Naive thymus-derived CD8-positive, alpha-beta T cell (primary cell): ENCODE measurements at places on chromosomes 2 and 18.

DNA sequence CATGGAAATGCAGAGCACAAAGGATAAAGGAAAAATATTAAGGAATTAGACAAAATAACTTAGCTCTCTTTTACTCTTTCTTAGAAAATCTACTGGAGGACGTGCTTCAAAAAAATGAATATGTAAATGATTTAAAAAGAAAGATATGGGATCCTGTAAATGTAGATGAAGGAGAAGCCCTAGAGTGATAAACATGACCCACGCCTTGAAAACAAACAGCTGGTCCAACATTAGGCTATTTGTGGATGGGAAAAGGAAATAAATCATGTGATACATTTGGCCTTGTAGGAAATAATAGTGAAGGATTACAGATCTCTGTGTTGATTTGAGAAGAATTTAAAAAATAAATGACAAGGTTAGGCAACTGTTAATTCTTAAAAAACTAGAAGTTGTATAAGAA is 492.1 kb upstream of the SLC39A10 start:
- DNase-seq = no peak

GRCh38 chr18:22489704-22490103 is 72.0 kb upstream of the CTAGE1 start:
- no peak for DNase-seq

GRCh38 chr18:74172697-74173433 is 24.5 kb downstream of the TIMM21 start:
- DNase-seq = no peak

DNA sequence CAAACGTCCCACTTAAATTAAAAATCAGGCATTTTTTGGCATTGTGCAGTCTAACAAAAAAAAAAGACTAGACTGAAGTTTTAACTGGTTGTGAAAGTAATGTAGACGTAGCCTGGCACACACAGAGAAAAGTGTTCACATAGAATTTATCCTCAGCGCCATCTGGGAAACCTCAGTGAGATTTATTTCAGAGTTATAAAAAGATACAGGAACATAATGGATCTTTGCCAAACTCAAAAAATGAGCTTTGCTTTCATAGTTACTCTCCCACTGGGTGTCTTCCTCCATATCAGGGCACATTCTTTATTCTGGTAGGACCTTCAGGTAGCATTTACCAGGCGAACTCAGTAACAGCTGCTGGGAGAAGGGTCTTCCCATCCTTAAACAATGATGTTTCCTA is 532.4 kb upstream of the SALL3 start:
- no peak for DNase-seq

GRCh38 chr18:40326985-40327384 is 1628.0 kb upstream of the PIK3C3 start:
- DNase-seq = no peak

- DNase-seq = no peak
Observed at GRCh38 chr18:41577529-41577928, 377.5 kb upstream of the PIK3C3 start.

- no peak for DNase-seq
Observed at GRCh38 chr18:79242246-79242645, 153.5 kb upstream of the NFATC1 start.

- no peak for DNase-seq
Observed at GRCh38 chr18:24270937-24271380, 126.7 kb downstream of the OSBPL1A start.

DNA sequence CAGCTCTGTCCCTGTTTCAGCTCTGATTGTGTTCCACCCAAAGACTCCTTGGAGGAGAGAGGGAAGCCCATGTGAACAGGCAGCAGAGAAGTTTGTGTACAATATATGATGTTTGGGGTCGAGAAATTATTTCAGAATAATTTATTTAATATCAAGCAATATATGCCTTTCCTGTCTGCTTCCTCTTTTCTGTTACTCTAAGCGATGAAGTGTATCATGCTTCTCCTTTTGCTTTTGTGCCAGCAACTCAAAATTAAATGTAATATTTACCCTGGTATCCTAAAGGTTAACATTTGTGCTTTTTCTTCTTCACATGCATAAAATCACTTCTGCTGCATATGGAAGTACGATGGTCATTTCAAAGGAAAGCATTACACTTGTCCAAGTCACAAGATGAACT is 2.4 kb upstream of the NTSR2 start:
- DNase-seq = no peak

DNA sequence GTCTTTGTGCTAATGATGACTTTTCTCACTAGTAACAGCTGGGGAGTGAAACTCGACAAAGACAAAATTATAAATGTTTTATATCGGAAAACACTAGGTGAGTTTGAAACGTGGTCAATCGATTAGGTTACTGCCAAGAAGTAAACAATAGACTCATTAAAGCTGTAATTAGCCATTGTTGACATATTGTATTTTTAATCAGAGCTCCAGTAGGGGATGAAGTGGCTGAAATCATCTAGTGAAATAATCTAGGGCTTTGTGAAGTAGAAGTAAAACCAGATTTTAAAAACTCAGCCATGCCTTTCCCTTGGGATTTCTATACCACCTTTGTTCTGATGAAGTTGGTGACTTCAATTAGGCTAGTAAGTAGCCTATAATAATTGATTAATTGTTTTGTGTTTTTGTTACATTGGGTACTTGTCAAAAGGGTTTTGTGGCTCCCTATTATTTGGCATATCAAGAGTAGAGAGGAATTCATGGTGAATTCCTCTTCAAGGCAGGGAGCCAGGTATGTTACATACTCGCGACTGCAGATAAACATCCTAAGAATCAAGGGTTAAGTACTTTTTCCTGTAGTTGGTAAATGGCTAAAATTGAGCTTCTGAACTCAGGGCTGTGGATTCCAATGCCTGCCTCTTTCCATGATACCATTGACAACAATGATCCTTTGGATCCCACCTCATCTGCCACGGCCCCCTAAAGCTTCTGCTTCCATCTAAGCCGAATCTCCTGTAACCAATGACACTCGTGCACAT is 31.6 kb downstream of the RAB27B start:
- no peak for DNase-seq

- DNase-seq = peak; percentile 49
Observed at GRCh38 chr2:234164493-234165413, 114.3 kb downstream of the SPP2 start.

- DNase-seq = no peak
Observed at GRCh38 chr18:37403100-37403781, 162.4 kb downstream of the CELF4 start.

DNA sequence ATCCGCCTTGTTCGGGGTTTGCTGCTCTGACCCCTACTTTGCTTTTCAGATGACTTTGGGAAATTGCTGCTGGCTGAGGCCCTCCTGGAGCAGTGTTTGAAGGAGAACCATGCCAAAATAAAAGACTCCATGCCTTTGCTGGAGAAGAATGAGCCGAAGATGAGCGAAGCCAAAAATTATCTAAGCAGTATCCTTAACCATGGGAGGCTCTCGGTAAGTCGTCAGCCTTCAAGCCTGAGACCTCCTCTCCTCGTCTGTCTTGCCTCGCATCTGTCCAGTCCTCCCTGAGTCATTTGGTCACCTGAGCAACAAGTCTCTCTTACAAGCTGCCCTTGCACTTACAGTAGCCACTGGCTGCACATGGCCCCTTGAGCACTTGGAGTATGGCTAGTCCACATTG is 34.7 kb upstream of the MCFD2 start:
- no peak for DNase-seq

DNA sequence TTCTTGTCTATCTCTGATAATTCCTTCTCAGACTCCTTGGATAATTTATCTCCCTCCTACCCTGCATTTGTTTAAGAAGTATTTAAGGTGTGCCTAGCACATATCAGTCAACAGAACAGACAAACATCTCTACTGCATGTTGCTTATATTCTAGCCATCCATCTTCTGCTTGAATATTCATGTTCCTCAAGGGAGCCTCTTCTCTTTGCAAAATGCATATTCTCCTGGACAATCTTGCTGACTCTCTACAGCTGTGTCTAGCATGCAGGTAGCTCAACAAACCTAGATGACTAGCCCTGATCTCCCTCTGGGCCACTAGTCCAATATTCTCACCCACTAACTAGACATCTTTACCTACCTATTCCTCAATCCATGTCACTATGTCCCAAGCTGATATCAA is 70.0 kb downstream of the AP1S3 start:
- no peak for DNase-seq

DNA sequence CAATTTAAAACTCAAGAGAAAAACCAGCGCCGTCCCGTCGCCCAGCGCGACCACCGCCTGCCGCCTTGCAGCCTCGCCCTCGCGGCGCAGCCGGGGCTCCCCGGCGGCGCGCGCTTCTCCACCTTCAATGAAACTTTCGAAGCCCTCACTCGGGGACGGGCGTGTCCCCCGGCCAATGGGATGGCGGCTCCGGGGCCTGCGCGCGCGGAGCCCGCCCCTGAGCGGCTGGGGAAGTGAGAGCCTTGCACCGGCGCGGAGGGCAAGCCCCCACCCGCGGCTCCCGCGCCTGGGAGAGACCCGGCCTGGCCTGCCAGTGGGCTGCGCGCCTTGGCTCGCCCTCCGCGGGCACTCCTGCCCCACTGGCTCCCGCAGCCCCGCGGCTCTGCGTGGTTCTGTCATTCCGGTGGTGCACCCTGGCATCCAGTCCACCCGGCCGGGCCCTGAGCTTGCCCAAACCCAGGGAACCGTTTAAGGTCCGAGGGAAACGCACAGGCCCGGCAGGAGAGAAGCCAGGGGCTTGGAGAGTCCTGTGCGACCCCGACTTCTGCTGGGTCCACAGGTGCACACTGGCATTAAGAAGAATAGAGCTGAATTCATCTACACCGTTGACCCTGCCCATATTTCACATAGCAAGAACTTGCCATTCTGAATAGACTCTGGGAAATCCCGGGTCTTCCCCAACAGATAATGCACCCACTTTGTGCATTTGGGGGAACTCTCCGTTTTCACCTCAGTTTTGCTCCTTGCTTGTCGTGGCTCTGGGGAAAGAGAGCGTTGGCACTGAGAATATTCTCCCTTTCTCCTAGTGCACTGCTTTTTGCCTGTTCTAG is at the start of gene PIEZO2:
TSS of gene PIEZO2 (minus strand) at position 129 of the 830 bp plus-strand sequence. CDS start 981 bp downstream, outside the sequence.
- no peak for DNase-seq

GRCh38 chr2:238142382-238143205 is 4.1 kb downstream of the KLHL30 start:
- no peak for DNase-seq

DNA sequence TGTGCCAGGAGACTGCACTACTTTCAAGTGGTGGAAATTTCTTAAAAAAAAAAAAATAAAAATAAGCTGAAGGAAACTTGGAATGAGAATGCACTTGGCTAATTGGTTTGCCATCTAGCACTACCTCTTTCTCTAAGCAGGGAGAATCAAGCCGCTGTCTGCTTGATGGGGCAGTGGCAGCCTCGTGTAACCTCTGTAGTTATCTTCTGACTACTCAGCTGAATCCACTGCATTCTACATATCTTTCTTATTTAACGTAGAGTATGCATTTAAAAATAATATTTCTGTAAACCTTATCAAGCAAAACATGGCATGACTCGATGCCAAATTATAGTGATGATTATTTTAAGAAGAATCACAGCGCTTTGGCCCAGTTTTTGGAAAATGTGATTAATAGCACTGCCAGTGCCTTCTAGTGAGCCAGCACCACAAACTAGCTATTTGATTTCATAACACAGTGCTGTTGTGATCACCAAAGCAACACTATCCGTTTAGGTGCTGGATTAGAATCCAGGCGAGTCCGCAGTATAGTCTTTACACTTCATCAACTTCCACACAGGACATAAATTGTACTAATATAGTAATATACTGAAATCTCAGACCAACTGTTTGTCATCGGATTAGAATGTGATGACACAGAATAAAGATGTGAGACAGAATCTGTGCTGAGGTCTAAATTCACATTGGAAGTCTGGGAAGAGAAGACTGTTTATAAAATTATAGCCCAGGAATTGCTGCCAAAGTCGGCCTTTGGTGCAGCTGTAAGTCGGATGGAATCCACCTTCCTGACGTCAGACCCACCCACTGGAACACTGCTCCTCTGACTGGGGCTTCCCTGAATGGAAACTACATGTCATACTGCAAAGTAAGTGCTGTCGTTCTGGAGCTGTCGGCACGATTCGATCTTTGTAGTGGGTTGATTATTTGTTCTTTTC is 136.5 kb upstream of the ETAA1 start:
- DNase-seq = no peak

DNA sequence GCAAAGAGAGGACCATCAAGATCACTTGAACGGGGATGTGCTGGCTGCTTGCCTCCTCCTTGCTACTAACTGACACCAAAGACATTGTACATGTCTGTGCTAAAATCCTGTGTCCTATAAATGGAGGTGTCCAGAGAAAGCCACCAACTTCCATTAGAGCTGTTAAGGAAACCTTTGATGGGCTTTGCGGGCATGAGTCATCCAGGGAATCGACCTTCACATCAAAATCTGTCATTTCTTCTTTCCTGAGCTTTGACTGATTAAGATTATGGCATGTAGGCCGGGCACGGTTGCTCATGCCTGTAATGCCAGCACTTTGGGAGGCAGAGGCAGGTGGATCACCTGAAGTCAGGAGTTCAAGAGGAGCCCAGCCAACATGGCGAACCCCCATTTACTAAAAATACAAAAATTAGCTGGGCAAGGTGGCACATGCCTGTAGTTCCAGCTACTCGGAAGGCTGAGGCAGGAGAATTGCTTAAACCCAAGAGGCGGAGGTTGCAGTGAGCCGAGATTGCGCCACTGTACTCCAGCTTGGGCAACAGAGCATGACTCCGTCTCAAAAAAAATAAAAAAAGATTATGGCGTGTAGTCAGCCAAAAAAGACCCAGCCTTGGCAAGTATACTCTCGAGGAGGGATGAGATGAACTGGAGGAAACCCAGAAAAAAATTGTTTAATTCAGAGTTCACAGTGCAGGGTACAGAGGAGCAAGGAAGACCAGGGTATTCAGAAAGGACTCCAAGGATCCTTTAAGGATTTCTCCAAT is 115.8 kb downstream of the CABLES1 start:
- DNase-seq = no peak

GRCh38 chr2:144643537-144644336 is 123.8 kb upstream of the ZEB2 start:
- DNase-seq = no peak

DNA sequence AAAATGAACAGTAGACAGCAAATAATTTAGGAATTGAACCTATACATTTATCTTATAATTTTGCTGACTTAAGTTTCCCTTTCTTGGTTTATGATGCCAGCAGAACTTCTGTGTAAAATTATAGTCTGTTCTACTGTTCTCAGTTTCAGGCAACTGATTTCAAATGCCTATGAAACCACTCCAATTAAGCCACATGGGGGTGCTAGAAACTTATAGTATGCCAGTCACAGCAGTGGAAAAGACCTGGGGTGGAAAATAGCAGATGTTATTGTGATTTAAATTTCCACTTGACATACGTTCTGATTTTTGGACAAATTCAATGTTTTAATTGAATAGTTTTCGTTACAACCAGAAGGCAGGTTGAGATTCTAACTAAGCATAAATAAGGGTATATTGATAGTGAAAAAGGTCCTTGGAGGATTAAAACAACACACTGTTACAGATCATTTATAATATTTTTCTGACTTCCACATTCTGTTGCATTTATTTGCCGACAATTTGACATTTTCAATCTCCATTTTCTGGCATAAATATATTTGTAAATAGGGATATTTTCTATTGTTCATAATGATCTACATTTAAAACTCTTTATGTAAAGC is 61.4 kb downstream of the CPS1 start:
- no peak for DNase-seq
